ENCODE measurements at places on chromosomes 7 and 10.

DNA sequence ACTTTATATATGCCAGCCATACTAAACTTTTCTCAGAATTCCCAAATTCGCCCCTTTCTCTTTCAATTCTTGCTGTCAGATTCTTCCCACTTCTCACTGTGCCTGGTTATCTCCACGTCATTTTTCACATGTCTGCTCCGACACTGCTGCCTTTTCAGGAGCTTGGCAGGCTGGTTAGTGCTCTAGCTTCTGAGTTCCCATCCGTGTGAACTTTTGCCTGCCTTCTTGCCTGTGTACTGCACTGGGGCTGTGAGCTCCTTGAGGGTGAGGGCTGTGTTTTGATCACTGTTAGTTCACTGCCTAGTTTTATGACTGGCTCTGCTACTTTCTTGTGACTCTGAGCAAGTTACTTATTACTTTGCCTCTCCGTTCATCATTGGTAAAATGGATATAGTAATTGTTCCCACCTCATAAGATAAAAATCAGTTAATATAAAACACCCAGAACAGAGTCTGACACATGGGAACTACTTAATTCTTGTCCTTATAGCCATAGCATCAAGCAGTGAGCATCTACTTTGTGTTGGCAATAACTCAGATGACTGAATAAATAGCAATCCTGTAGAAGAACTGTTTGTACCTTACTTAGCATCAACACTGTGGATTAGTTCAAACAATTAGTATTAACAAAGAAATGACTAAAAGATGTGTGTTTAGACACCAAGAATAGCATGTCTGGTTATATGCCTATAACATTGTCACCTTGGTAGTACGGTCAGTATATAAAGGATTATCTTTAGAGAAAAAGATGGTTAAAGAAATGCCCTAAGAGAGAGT, 5.5 kb downstream of the GSTO1 start:
- DNase-seq = no peak

DNA sequence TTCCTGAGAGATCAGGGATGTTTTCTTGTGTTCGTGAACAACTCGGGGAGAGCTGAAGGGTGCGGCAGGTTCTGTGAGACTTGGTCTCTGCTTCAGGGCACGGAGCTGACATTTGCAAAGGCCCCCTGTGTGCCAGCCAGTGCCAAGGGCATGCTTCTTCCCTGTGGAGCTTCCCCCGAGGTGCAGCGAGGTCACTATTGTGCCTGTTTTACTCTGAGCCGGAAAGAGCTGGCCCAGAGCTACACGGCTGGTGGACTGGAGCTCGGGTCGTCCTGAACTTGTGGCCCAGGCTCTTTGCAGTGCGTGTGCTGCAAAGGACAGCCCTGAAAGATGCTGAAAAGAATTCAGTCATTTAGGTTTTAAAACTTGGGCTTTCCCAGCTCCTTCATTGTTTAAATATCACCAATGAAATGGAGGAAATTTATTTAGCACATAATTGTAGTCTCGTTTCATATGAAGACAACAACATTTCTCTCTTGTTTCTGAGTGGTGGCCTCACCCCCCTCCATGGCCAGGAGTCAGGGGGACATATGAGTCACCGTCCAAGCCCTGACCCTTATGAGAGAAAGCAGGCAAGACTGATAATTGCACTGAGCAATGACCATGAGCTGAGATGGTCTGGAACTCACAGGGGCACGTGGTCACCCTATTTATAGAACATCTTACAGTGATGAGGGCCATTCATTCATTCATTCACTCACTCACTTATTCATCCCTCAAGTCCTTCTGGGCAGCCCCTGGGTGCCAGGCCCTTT, 102.6 kb downstream of the PTPRE start:
- no peak for DNase-seq

DNA sequence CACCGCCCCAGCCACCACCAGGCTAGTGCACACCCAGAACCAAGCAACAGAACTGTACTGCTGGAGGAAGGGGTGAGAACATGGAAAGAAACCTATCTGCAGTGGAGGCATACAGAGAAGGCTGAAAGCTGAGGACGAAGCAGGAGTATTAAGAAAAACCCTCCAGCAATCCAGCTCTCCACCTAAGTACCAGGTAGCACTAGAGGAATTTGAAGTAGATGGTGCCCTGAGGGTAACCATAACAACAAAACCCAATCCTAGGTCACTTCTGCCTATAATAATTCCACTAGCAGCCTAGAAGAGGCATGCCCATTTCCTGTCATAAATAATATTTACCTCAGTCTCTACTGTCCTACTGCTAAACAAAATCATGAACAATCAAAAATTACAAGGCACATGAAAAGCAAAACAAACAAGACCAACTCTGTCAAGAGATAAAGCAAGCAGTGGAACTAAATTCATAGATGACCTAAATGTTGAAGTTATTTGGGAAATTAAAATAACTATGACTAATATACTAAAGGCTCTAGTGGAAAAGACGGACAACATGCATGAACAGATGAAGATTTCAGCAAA, 51.1 kb downstream of the HYCC1 start:
- no peak for DNase-seq

DNA sequence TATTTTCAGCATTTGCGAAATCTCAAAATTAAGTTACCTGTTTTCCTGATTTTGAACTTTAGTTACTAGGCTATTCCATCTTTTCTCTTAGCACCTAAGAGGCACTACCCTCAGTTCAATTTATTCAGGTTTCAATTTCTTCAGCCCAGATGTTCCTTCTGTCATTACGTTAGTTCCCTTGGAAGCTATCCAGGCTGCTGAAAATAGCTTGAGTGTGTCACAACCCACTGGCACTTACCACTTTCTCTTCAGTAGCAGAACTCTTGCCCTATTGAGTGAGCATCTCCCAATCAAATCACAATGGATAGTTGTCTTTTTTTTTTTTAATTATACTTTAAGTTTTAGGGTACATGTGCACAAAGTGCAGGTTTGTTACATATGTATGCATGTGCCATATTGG, 332.7 kb upstream of the LRGUK start:
- DNase-seq = no peak

DNA sequence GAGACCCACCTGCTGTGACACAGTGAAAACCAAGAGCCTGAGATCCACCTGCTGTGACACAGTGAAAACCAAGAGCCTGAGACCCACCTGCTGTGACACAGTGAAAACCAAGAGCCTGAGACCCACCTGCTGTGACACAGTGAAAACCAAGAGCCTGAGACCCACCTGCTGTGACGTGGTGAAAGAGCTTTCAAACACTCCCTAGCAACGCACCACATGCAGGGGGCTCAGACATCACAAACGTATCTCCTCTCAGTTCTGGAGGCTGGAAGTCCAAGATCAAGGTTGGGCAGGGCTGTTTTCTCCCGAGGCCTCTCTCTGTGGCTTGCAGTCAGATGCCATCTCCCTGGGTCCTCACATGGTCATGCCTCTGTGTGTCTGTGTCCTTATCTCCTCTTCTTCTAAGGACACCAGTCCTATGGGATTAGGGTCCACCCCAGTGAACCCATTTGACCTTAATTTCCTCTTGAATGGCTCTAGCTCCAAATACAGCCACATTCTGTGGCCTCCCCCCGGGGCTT, 43.8 kb downstream of the INSIG1 start:
- no peak for DNase-seq

DNA sequence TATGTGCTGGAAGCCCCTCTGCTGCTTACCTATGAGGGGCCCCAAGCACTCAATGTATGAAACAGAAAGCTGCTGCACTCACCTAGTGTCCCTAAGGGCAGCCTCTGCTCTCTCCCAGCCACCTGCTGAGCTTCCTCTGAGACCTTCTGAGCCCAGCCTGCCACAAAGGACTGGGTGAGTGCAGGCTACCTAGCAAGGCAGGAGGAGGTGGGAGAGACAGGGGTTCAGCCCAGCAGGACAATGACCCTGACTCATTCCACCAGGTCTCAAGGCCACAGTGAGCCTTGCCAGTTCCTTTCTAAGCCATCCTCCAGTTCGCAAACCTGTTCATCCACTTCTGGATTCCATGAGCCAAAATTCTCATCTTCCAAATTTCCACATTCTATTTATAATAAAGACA, 16.3 kb downstream of the VOPP1 start:
- DNase-seq = no peak

GRCh38 chr10:49330127-49330665, 31.2 kb downstream of the C10orf71 start:
- DNase-seq = no peak

DNA sequence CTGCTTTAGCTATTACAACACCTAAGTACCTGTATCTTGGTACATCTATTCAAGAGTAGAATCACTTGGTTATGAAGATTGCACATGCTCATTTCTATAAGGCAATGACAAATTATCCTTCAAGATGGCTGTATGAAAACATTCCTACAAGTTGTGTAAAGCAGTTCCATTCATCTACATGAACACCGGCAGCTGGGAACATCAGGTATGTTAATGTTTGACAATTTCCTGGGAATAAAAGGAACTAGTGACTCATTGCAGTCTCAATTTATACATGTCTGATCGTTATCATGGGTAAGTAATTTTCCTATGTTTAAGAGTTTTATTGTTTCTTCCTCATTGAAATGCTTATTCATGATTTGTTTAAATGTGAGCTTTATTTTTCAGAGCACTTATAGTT, 203.2 kb upstream of the SEMA3E start:
- DNase-seq = no peak

- no peak for DNase-seq
Observed at GRCh38 chr7:69067397-69067796, 530.9 kb upstream of the AUTS2 start.

DNA sequence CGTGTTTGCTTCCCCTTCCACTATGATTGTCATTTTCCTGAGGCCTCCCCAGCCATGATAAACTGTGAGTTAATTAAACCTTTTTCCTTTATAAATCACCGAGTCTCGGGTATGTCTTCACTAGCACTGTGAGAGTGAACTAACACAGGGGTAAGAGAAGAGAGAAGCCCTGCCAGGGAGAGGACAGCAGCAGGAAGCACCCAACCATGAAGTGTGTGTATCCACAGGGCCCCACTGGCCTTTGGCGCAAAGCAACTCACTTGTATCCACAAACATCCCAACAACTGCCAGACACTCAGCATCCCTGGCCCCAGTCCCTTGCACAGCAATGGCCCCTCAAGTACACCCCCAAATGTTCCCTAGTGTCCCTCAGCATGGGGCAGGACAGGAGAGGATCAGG, 115.1 kb downstream of the MAD1L1 start:
- no peak for DNase-seq

GRCh38 chr10:79238158-79238520, 109.1 kb upstream of the PPIF start:
- DNase-seq = no peak

- no peak for DNase-seq
Observed at GRCh38 chr10:131448883-131449282, 137.4 kb upstream of the TCERG1L start.

DNA sequence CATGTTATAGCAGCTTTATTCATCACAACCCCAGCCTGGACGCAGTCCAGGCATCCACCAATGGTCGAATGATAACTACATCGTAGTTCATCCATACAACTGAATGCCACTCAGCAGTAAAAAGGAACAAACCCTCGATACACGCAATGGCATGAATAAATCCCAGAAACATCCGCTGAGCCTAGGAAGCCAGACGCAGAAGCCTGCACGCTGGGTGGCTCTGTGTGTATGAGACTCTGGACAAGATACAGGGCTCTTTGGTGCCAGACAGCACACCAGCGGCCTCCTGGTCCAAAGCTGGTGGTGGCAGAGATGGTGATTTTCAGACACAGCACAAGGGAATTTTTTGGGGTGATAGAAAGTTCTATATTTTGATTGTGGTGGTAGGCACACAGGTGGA, 10.0 kb upstream of the CRYGN start:
- no peak for DNase-seq

GRCh38 chr10:88952647-88953111, at the start of gene ACTA2:
TSS of gene ACTA2 (minus strand) at chr10:88952773. CDS start at chr10:88948930, 3,843 bp downstream.
- DNase-seq = no peak

DNA sequence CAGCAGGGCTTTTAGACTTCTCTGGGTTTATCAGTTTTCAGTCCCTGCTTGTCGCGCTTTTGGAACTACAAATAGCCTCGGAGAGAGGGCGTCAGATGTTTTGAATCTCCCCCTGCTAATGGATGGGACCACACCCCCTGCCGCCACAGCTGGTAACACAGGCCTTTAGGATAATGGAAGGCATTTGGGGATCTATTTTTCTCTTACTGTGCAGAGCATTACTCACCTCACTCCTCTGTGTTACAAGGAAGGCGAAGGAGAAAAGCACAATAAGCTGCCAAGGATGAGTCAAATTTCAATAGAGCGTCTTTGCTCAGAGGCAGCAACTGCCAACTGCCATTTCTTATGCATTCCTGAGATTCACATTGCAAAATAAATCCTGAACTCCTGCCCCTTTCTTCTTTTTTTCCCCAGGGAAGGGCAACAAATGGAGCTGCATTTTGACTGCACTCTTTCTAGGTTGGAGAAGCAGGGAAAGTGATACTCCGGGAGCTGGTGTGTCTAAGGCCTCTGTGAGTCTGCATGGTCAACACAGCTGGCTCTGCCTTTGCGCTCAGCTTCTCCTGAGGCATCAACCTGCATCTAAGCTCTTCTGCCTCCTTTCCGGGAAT, 31.5 kb upstream of the SMNDC1 start:
- no peak for DNase-seq

DNA sequence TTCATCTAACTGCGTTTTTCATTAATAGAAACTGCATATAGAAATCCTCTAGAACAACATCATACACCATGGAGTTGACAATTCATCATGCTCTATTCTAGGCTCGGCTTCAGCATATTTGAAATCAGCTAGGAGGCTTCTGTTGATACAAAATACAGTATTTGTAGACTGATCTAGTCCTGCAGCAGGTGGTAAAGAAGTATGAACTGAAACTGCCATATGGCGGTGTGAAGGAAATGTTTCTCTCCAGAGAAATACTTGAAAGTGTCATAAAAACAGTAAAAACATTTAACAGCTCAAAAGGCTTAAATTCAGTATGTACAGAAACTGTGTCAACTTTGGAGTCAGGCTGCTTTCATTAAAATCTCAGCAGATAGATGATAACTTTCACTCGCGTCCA, 32.0 kb upstream of the MYO3A start:
- no peak for DNase-seq

- DNase-seq = no peak
Observed at GRCh38 chr7:121186746-121187145, 142.1 kb upstream of the WNT16 start.

GRCh38 chr10:125462845-125463244, 220.1 kb downstream of the TEX36 start:
- DNase-seq = no peak

DNA sequence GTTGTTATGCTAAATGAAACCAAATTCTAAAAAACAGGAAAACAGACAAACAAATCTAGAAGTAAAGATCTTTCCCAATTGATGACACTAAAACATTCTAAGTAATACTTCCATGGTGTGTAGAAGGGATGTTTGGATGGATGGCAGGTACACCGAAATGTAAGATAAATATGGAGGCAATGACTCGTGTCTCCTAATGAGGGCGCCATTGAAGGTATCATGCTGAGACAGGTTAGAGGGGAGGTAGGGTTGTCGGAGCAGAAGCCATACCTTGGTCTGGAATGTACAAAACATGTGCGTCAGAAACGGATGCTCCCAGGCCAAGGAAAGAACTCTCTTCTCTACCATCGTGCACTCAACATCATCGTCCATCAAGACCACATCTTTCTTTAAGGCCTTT, 101.4 kb downstream of the PRKCQ start:
- DNase-seq = no peak

- no peak for DNase-seq
Observed at GRCh38 chr10:24603333-24603732, 120.4 kb downstream of the ARHGAP21 start.

- no peak for DNase-seq
Observed at GRCh38 chr10:78764436-78764835, 304.3 kb upstream of the ZMIZ1 start.
